ENCODE measurements at places on chromosomes 12 and 14.
A peak's percentile ranks its signal among the peaks of the same experiment; 100 is the strongest.

- peak; percentile 45 for DNase-seq
Observed at GRCh38 chr12:121806546-121807423, 3.0 kb downstream of the SETD1B start.

GRCh38 chr12:117189725-117190209, 503 bp downstream of the FBXO21 start:
- peak; percentile 27 for DNase-seq

DNA sequence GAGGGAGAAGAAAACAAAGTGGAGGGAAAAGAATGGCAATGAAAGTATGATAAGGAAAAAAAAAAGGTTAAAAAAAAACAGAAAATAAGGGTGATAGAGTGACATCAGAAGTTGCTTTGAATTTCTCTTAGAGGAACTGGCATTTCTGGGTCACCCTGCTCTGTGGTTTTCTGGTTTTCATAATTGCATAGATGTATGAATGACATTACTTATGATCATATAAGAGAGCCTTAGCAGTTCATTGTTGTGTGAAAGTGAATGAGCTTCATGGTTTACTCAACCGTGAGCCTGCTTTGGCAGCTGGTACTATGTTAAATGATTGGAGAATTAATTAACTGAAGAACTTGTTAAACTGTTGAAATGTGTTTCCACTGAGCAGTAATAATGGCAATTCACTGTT, 336.4 kb upstream of the FBXO33 start:
- DNase-seq = no peak

DNA sequence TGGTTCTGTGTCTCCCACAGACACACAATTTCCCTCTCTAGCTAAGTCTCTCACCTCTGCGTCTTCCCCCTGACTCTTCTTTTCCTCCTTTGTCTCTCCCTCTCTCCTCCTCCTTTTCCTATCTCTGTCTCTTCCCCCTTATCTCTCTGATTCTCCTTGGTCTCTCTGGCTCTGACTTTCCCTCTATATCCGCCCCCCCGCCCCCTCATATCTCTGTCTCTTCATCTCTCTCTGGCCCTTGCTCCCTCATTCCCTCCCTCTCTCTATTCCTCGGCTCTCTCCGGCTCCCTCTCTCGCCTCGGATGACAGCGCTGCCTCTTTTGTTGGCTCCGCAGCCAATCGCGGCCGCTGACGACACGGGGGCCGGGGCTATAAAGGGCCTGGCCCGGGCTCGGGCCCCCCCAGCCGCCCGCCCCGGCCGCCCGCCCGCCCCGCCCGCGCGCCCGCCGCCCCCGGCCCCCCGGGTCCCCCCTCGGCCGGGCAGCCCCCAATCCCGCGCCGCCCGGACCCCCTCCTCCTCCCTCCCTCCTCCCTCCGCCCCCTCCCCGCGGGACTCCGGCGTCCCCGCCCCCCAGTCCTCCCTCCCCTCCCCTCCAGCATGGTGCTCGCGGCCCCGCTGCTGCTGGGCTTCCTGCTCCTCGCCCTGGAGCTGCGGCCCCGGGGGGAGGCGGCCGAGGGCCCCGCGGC, at the start of gene GDF11:
Gene GDF11 (plus strand): TSS at position 404 of the 687 bp plus-strand sequence. CDS start 195 bp downstream, at position 599.
- DNase-seq = peak; percentile 71

DNA sequence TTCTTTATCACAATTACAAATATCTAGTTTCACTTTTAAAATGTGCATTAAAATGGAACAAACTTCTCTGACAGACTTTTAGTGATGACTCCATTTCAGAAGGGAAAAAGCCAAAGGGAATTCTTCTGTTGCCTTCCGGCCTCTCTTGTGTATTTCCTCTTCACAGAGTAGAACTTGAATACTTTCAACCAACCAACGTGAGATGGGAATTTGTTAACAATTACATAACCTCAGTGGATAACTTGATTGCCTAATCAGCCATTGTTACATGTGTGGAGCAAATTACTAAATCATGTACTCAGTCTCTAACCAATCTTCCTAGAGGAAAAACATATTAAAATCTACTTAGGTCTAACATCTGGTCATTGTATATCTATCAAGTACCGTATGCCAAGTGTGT, 291.1 kb downstream of the SYT1 start:
- peak; percentile 65 for DNase-seq

DNA sequence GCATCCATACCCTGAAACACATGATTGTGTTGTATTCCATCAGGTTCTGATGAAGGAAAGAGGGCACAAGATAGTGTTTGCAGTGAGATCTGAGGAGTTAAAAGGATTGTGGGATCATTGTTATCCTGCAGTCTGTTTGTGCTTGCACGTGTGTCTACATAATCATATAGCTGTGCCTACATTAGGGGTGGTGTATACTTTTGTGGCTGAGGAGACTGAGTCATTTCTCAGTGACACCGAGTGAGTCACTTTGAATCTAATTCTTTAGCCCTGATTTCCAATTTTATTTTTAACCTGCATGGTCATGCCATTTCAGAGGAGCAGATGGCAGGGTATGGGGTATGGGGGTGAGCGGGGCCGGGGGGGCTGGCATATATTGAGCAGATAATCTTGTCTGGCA, 133.2 kb downstream of the ANO4 start:
- peak; percentile 5 for DNase-seq

- DNase-seq = peak; percentile 28
Observed at GRCh38 chr12:1471224-1471623, 123.2 kb downstream of the FBXL14 start.

- DNase-seq = no peak
Observed at GRCh38 chr14:75539162-75539560, 16.9 kb downstream of the BATF start.

DNA sequence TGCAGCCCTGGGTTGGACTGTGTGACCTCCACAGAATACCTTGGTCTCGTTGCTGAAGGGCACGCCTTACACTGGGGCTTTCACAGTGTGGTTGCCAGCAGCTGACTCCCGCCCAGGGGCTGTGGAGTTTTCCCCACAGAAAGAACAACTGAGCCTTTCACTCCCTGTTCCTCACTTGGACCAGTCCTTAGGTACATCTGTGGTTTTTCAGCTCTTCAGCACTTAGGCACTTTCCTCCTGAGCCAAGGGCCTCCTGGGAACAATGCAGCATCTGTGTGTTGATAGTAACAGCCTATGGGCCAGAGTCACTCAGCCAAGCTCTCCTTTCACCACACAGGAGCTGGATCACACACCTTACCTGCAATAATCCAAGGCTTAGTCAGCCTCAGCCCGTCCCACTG, 25.0 kb downstream of the ERP27 start:
- DNase-seq = no peak

DNA sequence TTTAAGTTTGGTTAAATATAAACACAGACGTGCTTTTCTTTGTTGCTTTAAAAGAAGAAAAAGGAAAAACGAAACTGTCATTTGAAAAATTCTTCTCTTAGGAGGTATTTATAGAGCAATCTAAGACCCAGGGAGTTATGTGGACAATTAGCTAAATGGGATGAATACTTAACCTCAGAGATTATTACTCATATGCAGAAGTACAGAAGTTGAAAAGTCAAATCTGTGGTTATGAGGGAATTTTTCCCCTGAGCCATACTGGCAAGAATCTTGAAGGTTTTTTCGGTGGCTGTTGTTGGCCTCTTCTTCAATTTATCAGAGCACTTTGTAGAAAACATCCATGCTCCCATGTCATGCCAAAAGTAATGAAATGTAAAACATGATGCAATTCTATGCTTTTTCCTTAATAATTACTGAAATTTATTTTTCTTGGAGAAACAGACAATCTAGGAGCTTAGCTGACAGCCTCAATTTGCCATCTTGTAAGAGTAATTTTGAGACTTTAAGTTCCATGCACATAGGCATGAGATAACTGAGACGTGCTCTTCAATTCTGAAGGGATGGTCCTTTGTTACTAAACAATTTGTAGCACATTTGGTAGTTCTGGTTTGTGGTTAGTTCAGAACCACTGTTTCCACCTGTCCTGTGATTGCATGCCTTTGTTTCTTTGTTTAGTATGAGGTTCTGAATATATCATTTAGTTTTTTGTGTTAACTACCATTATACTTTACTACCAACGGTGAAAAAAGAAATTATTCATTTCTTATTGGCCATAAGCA, 126.6 kb downstream of the BCAT1 start:
- peak; percentile 97 for DNase-seq

- peak; percentile 70 for DNase-seq
Observed at GRCh38 chr12:52023182-52023975, 16.6 kb downstream of the TAMALIN start.

DNA sequence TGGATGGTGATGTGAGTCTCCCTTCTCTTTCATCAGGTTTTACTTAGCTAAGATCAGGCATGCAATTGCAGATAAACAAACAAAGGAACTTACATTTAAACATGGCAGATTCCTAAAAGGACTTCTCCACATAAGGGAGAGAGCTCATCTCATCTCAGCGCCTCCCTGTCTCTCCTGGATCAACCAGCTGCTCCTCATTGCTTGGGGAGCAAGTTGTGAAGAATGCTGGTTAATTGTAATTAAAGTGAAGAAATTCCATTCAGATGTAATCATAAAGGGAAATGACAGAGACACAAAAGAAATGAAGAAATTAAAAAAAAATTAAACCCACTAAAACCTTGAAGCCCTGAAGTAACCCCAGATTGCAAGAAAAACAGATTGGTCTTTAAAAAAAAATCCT, 104.4 kb upstream of the DIO2 start:
- DNase-seq = peak; percentile 23

- peak; percentile 76 for DNase-seq
Observed at GRCh38 chr12:29066011-29066588, 83.0 kb upstream of the FAR2 start.

GRCh38 chr12:42652048-42652447, 62.5 kb upstream of the PRICKLE1 start:
- no peak for DNase-seq

DNA sequence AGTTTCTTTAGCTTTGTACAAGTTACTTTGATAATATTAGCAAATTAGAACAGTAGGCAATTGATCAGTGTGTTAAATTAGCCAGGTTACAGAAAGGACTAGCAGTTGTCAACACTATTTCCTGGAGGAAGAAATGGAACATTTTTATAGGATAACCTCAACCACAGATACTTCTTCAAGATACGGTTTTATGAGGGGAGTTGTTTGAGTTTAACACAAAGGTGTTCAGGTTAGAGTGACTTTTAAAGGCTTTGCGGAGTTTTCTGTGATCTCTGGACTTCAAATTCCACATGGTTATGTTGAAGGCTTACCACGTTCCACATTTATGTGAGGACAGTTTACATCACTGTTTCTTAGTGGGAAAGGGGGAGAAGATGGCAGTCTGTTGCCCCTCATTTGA, 19.3 kb downstream of the YARS2 start:
- DNase-seq = no peak

DNA sequence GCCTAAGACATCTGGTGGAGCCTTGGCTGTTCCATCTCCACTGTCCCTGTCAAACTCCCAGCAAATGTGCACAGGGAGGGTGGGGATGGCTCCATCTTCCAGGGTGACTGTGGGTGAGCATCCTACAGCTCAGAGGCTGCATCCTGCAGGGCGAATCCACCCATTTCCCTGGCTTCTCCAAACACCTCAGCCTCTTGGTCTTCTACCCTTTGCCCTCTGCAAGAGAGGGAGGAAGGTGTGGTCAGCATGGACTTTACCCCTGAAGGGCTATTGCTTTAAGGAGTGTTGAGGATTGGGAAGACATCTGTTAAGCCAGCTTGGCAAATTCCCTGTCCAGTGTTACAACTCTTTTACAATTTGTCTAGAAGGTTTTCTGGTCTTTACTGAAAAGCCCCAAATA, 23.1 kb upstream of the DGLUCY start:
- no peak for DNase-seq

DNA sequence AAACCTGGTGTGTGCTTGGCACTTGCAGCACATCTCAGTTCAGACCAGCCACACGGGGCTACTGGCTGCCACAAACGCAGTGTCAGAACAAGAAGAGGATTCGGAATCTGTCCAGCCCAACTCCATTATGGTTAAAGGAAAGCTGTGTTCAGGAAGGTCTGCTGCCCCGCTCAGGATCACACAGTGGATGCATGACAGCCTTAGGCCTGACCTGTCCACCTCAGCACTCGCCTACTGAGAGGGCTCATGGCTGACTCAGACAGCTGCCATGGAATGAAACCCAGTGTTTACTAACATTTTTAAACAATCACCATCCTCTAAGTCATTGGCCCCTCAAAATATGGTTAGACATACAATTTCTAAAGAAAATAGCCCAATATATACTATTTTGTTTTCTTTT, 5.6 kb upstream of the NIN start:
- no peak for DNase-seq

DNA sequence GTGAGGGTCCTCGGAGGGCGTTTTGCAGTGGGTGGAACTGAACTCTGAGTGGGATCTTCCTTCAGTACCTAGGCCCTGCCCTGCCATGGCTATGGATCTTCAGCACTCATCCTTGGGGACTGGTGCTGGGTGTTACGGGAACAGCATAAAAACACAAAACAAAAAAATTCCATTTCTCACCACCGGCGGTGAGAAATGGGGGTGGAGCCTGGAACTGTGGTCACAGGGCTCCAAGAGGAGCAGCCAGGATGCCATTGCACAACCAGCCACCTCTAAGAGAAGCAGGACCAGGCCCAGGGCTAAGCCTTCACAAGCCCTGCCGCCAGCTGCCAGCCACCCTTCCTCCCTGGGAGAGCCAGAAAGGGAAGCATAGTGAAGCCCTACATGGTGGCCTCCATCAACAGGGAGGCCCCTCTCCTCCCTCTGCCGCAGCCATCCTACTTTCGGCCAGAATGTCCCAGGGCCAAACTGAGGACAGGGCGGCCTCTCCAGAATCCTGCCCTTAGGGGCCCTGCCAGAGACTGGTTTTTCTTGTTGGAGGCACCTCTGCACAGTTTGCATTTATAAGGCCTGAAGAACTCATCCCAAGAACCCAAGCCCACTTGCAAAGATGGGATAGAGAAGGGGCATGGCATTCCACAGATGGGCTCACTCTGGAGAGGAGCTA, 76.5 kb downstream of the VCPKMT start:
- DNase-seq = peak; percentile 93

DNA sequence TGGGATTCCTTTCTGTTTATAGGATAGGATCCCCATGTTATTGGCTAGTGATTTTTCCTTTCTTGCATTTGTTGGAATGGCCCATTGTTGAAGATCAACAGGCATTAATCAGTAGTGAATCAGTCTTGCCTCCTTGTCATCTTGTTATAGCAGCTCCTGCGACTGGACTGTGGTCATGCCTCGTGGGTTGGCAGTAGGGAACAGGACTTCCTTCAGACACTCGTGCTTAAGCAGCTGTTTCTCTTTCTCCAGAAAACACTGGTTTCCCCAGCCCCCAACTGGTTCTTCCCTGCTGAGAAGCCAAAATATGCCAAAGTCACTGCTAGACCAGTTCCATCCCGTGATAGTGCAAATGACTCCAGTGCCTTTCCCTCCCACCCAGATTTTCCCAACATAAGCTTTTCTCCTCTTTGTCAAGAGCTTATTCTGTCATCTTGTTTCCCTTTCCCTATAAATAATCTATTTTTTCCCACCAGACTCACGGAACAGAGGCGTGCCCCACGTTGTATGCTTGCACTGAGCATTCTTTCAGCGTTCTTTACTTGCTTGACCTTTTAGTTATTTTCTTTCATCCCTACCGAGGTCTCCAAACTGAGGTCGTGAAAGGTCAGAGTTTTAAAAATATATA, 83.5 kb downstream of the SAMD4A start:
- DNase-seq = peak; percentile 82
